RCC 7860 (cell line): ENCODE measurements at places on chromosomes 11 and 22.

- DNase-seq, result no peak
Measured at GRCh38 chr11:11403763-11404725, 51.0 kb upstream of the CSNK2A3 start.

DNA sequence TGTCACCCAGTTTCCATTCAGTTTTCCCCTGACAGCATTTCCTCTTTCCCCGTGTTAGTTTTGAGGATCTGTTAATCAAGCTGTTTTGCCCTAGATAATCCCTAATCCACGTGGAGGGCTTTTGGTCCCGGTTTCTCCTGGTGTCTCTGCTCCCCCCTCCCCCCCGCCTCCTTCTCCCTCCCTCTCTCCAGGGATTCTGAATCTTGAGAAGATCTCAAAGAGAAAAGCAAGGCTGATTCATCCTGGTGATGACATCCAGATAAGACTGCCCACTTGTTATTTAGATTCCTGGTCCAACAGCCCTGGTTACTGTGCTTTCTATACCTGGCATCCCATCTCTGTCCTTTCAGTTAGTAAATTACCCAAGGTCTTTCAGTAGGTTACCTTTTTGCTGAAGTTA lies 59.4 kb downstream of the KCNA4 start:
- no peak for DNase-seq

GRCh38 chr22:42301742-42302102 lies 31.3 kb upstream of the TCF20 start:
- DNase-seq, result no peak

DNA sequence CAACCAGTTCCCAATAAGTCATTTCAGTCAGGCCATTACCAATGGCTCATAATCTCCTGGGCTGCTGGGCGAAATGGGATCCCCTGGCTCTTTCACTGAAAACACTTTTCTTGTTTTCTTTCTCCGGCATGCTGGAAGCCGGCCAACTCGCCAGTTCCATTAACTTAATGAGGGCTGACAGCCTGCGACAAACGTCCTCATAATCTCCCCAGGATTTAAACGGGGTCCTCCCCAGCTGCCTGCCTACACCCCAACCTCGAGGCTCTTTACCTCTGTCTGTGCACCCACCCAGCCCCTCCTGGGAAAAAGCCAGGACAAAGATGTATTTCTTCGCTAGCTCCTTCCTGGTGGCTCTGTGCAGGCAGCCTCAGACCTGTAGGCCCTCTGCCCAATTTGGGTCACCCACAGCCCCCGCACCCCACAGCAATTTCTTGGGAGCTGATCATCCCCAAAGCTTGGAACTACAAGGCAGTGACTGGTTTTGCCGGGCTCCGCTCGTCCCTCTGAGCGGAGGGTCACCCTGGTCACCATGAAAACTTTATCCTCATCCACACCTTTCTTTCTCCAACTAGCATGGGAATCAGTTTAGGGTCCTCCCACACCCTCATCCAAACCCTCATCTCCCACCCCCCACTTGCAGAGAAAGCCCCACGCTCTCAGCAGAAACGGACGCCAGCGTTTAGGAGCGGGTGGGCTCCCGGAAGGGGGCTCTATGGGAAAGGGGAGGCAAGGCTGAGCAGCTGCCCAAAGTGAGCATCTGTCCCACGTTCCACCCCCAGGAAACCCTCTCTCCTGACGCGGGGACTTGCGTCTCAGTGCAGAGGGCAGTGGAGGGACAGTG lies 51.1 kb upstream of the KCNQ1OT1 start:
- no peak for DNase-seq

- no peak for DNase-seq
Measured at GRCh38 chr11:70603114-70603755, 204.9 kb downstream of the CTTN start.

- DNase-seq, result peak; percentile 8
Measured at GRCh38 chr11:95922536-95923438, 1.1 kb downstream of the MTMR2 start.

- no peak for DNase-seq
Measured at GRCh38 chr11:132139181-132139580, 768.8 kb downstream of the NTM start.

GRCh38 chr11:104798789-104799188 lies 99.5 kb downstream of the CASP12 start:
- no peak for DNase-seq

GRCh38 chr11:45934580-45935318 lies 12.3 kb downstream of the LARGE2 start:
- no peak for DNase-seq

GRCh38 chr22:49737101-49737551 lies 90.5 kb downstream of the BRD1 start:
- DNase-seq, result no peak

DNA sequence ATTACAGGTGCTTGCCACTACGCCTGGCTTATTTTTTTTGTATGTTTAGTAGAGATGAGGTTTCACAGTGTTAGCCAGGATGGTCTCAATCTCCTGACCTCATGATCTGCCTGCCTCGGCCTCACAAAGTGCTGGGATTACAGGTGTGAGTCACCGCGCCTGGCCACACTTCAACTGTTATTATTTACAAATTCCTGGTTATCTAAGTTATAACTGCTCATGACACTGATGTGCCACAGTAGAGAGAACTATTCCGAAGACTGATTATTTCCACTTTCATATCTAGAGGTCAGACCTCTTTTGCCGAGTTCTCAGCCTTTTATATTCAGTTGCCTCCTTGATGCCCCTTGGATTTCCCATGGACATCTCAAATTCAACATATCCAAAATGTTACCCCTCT lies 3.9 kb upstream of the NUP160 start:
- DNase-seq, result no peak

DNA sequence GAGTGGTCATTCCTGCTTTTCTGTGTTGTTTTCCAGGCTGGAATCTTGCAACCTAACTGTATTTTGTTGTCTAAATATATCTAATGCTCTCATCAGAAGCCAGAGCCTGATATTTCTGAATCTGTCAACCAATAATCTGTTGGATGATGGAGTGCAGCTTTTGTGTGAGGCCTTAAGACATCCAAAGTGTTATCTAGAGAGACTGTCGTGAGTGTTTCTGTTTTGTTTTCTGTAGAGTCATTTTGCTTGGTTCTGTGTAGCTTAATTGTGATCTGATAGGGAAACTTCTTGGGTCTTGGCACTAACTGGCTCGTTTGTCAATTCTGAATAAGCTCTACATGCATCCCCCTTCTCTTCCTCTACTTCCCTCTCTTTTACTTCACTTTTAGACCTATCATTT lies 31.2 kb upstream of the RBMXL2 start:
- no peak for DNase-seq

- DNase-seq, result no peak
Measured at GRCh38 chr22:35349704-35350538, 31.0 kb upstream of the HMOX1 start.

DNA sequence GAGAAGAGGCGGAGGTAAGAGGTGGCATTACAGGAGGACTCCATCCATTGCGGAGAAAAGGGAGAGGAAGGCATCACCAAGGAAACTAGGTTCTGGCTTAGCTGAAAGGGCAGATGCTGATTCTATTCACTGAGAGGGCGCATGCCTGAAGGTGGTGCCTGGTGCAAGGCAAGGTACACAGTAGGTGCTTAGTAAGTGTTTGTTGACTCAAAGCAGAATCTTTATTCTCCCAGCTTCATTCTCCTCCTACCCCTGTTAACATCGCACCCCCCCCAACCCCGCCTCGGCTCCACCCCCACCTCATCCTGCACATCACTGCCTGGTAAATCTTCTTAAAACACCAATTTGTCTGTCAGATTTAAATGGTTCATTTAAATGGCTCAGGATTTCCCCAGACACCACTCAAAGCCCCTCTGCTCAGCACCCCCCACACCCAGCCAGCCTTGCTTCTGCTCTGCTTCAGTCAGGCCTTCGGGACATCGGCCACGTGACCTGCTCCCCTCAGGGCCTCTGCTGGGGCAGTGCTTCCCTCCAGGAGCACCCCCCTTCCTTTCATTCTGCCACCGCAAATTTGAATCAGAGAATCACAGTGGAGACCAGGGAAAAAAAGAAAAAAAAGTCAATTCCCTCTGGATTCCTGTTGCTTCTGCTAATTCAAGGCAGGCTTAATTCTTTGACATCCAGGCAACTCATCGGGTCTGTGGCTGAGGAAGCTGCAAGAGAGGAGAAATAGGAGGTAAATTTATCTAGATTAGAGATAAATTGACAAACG lies 17.8 kb upstream of the RCN1 start:
- DNase-seq, result no peak

GRCh38 chr11:38680746-38681145 lies 2082.7 kb upstream of the RAG2 start:
- DNase-seq, result no peak

GRCh38 chr11:95375451-95375850 lies 144.4 kb upstream of the SESN3 start:
- no peak for DNase-seq

- no peak for DNase-seq
Measured at GRCh38 chr11:105827906-105828305, 194.1 kb downstream of the MSANTD4 start.

DNA sequence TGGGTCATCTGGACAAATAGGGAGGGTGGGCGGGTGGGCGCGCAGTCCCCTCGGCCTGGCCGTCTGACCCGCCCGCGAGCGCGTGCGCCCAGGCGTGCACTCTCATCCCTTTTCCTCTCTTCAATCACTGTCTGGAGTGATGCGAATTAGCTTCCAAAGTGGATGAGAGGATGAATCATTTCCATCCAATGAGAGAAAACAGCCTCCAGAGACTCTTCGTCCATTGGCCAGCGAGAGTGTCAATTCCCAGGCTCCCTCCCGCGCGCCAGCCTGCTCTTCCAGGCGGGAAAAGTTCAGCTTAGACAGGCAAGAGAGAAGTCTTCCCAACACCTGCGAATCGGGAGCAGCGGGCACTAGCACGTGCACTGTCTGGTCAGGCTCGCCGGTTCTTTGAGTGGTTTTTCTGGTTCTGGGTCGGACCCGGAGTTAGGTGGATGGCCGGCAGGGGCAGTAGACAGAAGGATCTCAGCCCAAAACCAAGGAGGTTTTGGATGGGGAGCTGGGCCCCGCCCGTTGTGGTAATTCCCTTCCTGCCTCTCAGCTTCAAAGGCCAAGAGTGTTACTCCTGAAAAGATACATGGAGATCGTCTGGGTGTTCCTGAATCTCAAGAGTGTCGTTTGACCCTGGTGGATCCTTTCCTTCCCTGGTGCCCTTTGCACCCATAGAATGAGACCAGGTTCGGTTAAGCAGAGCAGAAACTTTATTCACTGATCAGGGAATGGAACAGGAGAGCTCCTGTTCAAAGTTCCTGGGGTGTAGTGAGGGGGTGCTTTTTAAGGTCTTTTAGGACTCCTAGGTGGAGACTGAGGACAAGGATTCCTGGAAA lies 33.4 kb upstream of the GLYATL1 start:
- DNase-seq, result peak; percentile 82

DNA sequence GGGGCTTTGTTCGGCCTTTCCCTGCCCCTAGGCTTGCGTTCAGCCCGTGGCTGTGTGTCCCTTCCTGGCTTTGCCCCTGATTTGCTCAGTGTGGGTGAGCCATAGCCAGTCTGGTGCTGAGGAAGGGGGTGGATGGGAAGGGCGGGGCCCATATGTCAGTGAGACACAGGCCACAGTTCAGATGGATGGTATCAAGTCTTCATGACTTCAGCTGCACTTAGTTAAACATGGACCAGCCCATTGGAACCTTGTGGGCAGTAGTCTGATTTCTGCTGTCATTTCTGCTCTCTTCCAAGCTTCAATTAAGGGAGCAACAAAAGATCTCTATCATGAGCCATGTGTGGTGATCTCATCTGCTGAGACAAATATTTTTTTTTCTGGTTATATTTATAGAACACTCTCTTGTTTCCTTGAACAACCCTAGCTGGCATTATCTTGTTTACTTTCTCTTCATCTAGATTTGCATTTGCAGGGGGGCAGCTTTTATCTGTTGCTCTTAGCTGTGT lies 21.6 kb upstream of the PEX26 start:
- peak; percentile 75 for DNase-seq
